ENCODE measurements at places on chromosomes 7 and 10.

- DNase-seq, result no peak
Measured at GRCh38 chr10:29304995-29305335, 16.1 kb downstream of the LYZL1 start.

GRCh38 chr10:7090529-7090928 is 320.3 kb downstream of the SFMBT2 start:
- no peak for DNase-seq

GRCh38 chr10:75121322-75121721 is 9.9 kb downstream of the SAMD8 start:
- no peak for DNase-seq

DNA sequence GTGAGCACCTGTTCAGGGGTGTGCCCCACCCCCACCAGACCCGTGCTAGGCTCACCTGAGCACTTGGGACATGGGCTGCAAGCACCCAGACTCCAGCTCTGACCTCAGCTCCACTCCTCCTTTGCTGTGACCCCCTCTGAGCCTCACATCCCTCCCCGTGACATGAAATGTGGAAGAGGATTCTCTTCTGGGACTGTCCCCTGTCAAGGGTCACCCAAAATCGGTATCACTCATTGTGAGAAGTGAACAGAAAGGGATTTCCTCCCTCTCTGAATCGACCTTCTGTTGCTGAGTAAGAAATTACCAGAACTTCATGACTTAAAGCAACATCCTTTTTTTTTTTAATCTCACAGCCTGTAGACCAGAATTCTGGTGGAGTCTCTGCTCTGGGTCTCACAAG is 6.2 kb upstream of the CHST15 start:
- no peak for DNase-seq

GRCh38 chr7:58087536-58088190 is 637.7 kb downstream of the ZNF716 start:
- DNase-seq, result no peak

GRCh38 chr10:115063701-115064658 is 29.2 kb upstream of the ATRNL1 start:
- DNase-seq, result peak; percentile 82

DNA sequence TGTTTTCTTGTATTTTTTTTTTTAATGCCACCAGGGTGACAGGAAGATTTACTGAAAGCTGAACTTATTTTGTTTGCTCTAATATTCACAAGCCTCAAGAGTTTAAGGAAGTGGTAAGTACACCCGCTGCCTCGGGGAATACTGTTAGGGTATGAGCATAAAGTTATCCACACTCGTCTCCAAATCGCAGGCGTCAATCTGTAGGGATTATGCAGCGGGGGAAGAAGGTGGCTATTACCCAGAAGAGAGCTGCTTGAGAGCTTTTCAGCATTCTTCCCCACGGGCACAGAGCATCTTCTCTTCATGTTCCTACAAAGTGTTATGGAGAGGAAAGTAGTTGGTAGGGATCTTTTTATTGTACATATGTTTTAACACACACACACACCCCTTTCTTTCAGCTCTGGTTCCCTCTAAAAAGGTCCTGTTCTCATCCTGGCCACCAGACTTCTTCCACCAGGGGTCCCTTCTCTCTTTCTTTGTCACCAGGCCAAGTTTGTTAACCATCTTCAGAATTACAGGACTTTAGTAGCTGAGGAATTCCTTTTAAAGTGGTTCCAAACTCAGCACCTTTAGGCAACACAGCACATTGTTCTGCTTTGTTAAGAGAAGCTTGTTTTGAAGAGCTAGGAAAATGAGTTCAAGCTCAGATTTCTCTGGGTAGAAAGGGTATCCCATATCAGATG is 411.6 kb upstream of the GALNT17 start:
- DNase-seq, result no peak

- DNase-seq, result no peak
Measured at GRCh38 chr7:72403458-72404076, 8.6 kb downstream of the CALN1 start.

- no peak for DNase-seq
Measured at GRCh38 chr10:35934642-35934995, 292.5 kb upstream of the FZD8 start.

GRCh38 chr7:95106401-95106800 is 199.0 kb downstream of the PPP1R9A start:
- DNase-seq, result no peak

DNA sequence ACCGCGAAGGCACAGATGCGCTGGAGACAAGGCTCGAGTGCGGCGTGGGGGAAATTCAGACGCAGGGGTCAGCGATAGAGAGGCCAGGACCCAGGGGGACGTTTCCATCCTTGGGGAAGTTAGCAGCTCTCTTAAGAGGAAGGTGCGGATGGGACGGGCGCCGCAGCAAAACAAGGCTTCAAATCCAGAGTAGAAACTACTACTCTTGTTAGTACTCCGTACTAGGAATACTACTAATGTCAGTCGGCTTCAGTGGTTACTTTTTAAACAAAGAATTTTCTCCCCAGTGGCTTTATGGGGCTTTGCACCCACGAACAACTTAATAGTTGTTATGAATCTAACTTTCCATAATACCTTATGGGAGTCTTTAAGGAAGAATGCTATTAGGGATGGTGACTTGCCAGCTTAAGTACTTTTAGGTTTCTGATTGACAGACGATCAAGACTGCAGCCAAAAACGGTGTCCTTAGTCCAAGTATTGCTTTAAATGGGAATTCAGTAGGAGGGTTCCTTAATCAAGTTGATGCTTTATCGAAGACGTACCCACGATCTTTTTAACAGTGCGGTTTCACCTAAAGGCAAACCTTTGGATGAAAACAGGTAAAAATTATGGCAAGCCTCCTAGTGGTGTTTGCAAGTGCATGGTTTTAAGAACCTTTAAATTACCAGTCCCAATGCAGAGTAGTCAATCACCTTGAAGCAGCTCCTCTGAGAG is 812 bp upstream of the IDE start:
- DNase-seq, result peak; percentile 8

DNA sequence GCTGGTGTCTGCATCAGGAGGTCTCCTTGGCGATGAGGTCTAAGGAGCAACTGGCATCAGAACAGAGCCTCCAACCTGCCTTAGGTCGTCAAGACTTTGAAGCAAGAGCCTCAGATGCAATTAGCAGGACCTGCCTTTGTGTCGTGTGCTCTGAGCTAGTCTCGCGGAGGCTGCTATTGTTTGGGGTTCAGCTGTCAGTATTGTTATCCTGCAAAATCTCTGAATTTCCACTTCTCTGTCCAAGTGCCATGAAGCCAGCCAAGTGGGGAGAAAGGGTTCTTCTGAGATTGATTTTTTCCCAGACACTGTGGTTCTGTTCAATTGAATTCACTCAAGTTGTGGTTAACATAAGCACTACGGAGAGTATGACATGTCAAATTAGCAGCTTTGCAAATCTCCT is 78.7 kb downstream of the ADARB2 start:
- DNase-seq, result no peak

- no peak for DNase-seq
Measured at GRCh38 chr7:9889554-9889953, 1084.1 kb upstream of the PHF14 start.

DNA sequence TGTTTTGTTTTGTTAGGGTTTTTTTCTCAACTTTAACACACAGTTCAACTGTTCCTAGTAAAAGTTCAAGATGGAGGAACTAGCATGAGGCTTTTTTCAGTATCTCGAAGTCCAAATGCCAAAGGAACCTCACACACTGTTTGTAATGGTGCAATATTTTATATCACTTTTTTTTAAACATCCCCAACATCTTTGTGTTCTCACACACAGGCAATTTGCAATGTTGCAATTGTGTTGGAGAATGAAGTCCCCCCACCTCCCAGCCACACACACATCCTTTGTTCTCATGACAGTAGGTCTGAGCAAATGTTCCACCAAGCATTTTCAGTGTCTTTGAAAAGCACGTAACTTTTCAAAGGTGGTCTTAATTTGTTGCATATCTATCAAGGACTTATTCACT is 120.9 kb downstream of the TWIST1 start:
- DNase-seq, result no peak

- no peak for DNase-seq
Measured at GRCh38 chr10:115335366-115335765, 242.2 kb downstream of the ATRNL1 start.

GRCh38 chr10:99648717-99649116 is 10.6 kb upstream of the ENTPD7 start:
- DNase-seq, result no peak

DNA sequence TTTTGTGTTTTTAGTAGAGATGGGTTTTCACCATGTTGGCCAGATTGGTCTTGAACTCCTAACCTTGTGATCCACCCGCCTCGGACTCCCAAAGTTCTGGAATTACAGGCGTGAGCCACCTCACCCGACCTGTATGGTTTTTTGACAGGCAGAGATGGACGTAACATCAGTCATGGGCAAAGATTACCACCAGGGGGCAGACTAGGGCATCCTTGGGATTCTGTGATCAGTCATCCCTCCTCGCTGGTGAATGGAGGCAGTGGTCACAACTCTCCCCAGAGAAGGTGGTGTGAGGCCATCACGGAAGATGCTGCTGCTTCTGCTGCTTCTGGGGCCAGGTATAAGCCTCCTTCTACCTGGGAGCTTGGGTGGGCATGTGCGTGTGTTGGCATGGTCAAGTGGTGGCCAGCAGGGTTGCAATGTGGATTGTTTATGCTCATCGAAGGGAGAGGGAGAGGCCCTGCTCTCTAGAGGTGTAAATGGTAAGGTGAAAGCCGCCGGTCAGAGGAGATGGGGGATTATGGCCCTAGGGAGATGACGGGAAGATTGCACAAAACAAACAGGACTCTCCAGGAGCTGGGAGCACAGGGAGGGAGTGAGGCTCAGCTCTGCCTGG is 122.7 kb upstream of the PRSS1 start:
- peak; percentile 86 for DNase-seq

DNA sequence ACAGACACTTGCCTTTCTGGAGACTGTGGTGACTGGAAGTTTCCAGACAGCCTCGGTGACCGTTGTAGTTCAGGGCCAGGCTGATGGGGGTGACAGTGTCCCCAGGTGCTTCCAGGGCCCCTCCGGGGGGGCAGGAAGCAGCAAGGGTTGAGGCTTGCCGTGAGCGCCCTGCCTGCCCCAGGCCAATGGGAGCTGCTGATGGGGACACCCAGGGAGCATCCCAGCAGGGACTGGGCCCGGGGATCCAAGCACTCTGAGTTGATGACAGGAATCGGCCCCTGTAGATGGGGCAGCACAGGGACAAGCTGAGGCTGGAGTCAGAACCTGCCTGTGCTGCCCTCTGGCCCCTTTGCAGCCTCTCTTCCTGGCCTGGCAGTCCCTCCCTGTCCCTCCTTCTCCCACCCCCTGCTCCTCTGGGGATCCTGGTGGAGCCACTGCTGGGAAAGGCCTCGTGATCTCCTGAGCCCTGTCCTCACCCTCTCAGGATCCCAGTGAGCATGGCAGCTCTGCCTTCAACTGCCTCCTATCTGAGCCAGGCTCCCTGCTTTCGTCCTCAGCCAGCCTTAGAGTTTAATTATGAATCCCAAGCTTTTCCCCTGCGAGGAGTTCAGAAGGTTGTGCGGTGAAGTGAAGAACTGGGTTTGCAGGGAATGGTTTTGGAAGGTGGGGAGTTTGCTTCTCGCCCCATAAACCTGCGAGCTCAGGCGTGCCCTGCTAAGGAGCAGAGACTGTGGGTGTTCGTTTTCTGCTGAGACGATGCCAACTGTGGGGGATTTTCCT is 84.7 kb downstream of the ADCY1 start:
- DNase-seq, result no peak

DNA sequence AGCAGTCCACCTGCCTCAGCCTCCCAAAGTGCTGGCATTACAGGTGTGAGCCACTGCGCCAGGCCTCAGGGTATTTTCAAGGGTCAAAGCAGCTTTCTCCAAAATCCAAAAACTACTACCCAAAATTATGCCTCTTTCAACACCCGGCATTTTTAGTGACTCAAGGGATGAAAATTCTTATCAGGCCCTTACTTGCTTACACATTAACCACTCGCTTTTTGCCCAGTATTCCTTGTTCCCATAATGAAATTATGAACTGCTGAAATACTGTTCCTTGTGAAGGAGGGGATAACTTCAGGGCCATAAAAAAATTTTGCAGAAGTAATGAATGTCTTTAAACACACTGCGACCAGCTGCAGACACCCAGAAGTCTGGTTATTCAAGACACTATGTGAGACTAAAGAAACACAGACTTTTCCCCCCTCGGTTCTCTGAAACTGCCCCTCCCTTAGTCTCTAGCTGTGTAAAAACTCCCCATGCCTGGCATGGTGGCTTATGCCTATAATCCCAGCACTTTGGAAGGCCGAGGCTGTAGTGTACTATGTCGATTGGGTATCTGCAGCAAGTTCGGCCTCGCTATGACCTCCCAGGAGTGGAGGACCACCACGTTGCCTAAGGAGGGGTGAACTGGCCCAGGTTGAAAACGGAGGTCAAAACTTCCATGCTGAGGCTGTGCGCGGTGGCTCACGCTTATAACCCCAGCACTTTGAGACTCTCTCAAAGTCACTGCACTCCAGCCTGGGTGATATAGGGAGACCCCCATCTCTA is 12.0 kb downstream of the FXYD4 start:
- DNase-seq, result no peak

DNA sequence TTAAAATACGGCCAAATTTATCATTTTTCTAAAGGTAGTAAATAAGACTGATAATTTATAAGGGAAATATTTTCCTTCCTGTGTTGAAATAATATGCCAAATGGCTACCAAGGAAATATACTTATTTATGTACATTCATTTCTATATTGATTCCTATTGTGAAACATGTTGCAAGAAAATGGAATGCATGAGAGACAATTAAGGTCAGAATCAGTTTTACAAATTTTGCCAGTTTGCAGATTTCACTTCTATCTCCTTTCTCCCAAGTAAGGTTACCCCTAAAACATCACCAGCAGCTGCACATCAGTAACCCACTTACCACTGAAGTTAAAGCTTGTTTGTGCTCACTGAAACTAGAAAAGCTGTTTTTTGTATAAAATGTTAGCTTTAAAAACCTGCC is 19.2 kb upstream of the REEP3 start:
- DNase-seq, result no peak

- DNase-seq, result no peak
Measured at GRCh38 chr7:149023662-149024061, 4.6 kb downstream of the PDIA4 start.

DNA sequence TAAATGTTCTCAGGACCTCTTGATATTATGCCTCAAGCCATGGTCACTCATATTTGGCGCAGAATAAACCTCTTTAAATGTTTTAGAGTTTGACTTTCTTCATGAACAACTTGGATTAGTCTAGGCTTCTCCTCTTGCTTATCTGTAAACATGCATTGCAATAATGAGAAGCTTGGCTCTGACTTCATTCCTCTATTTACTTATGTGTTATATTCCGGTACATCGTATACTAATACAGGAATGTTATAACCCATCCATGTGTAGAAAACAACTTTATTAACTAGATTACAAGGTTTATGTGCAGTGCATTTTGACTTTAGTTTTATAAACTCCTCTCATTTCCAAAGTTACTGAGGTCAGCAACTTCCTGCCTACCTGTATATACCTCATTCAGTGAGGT is 944.3 kb upstream of the GHITM start:
- no peak for DNase-seq

DNA sequence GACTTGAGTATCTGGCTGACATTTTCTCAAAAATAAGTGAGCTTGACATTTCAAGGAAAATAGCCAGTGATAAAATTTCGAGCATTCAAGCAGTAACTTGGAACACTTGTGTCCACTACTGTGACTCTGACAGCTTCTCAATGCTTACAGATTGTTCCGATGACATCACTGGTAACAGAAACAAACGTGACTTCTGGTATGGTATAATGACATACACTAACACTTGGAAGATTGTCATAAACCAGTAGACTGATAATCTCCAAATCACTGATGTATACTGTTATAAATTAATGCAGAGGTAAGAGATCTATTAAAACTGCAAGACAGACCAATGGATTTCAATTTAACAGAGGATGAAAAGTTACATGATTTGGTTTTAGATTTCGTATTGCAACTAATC is 6.5 kb downstream of the MINDY3 start:
- DNase-seq, result no peak

GRCh38 chr7:47697543-47697942 is 115.6 kb upstream of the TNS3 start:
- DNase-seq, result no peak
